Glomerular endothelial cell (primary cell): ENCODE measurements at places on chromosomes 2 and 18.
A peak's percentile ranks its signal among the peaks of the same experiment; 100 is the strongest.

DNA sequence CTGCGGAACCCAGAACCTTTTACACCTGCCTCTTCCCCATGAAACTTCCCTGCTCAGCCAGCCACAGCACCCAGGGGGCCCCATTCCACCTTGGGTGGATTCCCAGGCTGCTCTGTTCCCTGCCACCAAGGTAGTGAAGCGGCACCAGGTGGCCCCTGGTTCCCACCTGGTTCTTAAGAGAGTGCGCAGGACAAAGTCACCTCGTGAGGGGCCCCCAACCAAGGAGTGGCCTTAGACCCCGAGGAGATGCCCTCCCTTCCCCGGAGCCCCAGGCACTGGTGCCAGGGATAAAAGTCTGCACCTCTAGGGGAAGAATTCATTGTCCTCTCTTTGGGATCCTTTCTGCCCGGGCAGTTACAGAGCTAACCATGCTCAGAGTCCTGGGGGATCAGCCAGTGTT, 3.1 kb upstream of the LPIN1 start:
- DNase-seq = no peak

GRCh38 chr2:43418680-43419079, 177.2 kb downstream of the THADA start:
- DNase-seq = no peak

DNA sequence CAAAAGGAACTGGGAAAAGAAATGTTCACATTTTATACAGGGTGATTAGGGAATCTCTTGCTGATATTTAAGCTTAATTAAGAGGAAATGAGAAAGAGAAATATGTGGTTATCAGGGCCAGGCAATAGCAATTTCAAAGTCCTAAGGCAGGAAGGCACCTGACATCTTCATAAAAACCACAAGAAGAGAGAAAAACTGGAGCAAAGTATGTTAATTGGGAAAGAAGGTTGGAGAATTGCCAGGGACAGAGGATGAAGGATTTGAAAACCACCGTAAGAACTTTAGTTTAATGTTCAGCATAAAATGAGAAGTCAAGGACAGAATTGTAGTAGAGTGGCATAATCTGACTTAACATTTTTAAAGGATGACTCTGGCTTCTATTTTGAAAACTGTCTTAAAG, 691.8 kb upstream of the NRXN1 start:
- no peak for DNase-seq

DNA sequence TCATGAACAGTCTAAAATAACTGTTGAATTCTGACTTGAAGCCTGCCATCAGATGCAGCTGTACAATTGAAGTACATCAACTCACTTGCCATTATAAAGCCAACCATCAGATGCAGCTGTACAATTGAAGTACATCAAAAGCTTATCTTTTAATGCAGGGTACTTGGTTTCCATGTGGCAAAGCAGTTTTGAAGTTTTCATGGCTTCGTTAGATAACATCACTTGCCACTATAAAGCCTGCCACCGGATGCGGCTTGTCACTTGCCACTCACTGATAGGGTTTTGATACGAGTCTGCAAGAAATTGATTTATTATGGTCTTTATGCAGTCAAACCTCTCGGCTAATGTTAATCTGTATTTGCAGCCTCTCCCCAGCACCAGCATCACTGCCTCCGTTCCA, 1605.8 kb downstream of the SUCLG1 start:
- no peak for DNase-seq

- DNase-seq = no peak
These were observed 1.9 kb downstream of the CMPK2 start for GRCh38 chr2:6863792-6864191.

GRCh38 chr2:67997528-67997900, 65.3 kb downstream of the C1D start:
- peak; percentile 68 for DNase-seq

DNA sequence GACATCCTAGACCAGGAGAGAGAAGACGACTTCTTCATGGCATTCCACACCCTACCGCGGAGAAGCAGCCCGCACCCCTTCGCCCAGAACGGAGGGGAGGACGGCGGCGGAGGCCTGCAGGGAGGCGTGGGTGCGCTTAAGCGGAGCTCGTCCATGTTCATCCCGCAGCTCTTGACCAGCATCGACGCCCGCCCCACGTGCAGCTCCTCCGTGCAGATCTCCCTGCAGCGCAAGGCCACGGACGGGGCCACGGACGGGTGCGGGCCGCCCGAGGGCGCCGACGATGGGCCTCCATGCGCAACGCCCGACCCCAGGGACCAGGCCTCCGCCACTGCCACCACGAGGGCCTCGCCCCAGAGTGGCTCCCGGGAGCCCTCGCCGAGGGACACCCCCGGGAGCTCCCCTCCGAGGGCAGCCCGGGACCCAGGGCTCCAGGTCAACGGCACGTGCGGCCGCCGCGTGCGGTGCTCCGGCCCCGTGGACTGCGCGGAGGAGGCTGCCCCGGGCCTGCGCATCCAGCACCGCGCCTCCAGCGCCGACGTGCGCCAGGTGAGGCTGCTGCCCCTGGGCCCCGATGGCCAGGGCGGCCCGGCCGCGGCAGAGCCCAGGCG, 211.8 kb downstream of the NEDD4L start:
- DNase-seq = no peak

GRCh38 chr18:11516751-11517503, 92.5 kb upstream of the SLC35G4 start:
- DNase-seq = no peak

GRCh38 chr2:126510356-126510755, 145.6 kb upstream of the GYPC start:
- DNase-seq = no peak

DNA sequence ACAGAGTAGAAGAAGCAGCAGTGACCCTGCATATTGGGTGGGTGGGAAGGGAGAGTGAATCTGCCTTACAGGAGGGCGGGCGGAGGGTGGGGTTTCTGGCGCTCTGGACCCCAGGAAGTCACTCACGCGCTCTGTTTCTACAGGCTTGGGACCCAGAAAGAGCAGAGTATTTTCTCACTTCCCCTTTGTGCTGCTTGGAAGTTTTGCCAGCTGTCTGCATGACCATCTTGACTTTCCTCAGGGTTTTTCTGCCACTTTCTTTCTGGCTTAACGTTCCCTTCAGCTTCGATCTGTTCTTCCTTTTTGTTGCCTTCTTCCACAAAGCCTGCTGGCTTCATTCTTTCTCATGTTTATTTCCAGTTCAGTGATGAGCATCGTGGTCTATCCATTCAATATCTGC, 383.1 kb downstream of the GALR1 start:
- DNase-seq = no peak

DNA sequence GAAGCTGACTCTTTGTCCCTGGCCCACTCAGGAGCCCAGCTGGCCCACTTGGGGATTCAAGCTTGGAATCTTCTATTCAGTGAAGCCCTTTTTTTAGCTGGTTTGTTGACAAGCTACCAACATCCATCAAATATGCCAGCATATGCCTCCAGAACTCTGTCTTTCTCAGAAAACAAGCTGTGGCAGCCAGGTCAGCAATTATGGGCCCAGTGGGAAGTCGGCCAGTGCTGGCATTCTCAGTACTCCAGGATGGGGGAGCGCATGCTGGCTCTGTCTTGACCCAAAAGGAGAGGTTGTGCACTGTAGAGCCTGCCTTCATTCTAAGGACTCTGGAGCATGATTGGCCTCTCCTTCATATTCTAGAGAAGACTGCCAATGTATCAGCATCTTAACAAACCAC, 401.5 kb downstream of the CNTNAP5 start:
- no peak for DNase-seq

- DNase-seq = no peak
These were observed 9.5 kb upstream of the RPRM start for GRCh38 chr2:153488072-153488471.

- no peak for DNase-seq
These were observed 74.0 kb downstream of the CERS6 start for GRCh38 chr2:168529900-168530561.

DNA sequence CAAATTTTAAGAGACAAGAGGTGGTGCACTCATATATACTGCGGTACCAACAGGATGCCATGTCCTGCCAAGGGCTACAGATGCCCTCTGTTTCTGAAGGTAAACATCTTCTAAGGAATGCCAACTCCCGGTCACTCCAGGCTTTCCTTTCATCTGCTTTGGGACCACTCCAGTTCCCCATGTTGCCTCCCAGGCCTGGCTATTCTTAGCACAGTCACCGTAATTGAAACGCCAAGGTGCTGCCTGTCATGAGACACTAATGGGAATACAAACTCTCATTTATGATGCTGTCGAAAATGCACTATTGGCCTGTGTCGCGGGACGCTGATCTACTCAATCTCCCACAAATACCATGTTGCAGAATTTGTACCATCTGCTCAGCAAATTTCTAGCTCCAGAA, 79.6 kb downstream of the KLF7 start:
- no peak for DNase-seq

DNA sequence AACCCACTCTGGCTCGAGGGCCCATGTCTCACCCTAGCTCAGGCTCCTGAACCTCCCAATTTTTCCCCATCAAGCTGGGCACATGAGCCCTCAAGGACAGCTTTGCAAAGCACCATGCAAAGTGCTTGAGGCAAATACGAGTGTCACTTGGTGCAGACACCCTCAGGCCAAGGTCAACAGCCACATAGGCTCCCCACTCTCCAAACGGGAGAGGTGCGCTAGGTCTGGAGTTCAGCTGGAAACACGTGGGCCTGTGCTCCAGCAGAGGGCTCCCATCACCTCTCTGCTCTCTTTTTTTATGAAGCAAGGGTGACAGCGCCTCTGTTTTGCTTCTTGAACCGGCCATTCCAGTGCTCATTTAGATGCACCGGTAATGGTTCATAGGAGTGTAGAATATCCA, 11.9 kb upstream of the ARHGAP25 start:
- DNase-seq = no peak

GRCh38 chr2:222959358-222959757, 92.6 kb upstream of the KCNE4 start:
- no peak for DNase-seq

DNA sequence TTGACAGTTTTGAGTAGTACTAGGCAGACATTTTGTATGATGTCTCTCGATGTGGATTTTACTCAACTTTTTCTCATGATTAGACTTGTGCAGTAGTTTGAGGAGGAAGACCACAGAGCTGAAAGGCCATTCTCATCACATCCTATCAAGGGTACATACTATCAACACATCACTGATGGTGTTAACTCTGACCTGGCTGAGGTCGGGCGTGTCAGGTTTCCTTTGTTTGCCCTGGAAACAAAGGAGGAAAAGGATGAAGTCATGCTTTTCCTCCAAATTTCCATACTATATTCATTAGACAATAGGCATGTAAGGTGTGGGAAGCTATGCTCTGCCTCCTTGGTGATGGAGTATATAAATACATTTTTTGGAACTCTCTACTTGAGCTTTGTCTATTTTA, 211.1 kb downstream of the DSEL start:
- peak; percentile 14 for DNase-seq

DNA sequence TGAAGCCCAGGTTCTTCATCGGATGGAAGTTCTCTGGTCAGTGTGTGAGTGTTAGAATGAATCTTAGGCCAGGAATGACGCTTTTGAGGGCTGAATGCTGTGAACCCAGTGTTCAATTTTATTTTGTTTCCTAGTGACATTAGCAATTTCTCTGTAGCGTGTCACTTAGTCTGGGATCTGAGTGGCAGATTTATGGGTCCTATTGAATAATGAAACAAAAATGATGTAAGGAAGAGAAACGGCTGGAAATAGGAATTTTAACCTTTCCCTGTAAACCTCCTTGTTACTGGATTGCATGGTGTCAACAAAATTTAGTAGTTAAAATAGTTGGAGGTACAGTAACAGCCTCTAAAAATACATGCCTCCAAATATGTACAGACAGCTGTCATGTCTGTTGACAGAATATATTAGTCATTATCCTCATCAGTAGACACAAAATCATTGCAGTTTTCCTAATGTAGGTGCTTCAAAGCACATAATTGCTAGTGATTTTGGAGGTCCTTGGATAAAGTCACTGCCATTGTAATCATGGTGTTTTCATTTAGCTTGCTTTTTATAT, 223.8 kb upstream of the SPRED2 start:
- DNase-seq = no peak

DNA sequence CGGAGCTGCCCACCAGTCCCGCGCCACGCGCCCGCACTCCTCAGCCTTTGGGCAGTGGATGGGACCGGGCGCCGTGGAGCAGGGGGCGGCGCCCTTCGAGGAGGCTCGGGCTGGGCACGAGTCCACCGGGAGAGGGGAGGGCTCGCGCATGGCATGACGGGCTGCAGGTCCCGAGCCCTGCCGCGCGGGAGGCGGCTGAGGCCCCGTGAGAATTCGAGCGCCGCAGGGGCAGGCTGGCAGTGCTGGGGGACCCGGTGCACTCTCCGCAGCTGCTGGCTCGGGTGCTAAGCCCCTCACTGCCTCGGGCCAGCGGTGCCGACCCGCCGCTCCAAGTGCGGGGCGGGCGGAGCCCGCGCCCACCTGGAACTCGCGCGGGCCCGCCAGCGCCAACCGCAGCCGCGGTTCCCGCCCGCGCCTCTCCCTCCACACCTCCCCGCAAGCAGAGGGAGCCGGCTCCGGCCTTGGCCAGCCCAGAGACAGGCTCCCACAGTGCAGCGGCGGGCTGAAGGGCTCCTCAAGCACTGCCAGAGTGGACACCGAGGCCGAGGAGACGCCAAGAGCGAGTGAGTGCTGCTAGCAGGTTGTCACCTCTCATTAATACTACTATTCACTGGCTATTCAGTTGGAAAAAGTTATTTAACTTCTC, 3.6 kb upstream of the TTC21B start:
- no peak for DNase-seq

DNA sequence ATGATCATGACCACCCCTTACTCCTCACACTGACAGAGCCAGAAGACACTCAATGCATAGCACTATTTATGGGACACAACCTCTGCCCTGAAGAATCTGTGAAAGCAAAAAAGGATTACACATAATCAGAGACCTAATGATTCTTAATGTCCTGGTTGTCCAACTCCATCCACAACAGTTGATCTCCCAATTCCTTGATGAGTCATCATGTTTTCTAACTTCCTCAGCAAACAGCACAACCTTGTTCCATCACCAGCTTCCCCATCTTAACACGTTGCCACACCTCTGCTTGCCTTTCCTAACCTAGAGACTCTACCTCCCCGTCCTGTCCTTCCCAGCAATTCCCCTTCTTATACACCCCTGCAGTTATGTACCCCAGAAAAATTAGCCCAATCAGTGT, 13.2 kb upstream of the MARCHF4 start:
- DNase-seq = no peak

DNA sequence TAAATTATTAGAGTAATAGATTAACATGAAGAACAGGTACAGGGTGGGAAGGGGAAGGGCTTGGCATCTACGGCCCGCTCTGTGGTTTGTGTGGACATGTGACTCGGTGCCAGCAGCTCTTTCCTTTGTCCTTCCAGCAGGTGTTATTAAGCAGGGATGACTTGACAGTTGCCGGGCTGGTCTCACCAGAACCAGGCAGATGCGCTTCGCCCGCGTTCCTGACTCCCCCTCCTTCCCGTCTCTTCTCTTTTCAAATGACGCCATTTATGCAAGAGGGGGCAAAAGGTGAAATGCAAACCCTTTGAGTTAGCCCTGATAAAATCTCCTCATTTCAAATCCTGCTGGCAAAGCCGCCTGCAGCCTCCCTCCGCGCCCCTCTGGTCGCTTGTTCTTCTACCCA, 38.9 kb upstream of the MGAT4A start:
- no peak for DNase-seq

DNA sequence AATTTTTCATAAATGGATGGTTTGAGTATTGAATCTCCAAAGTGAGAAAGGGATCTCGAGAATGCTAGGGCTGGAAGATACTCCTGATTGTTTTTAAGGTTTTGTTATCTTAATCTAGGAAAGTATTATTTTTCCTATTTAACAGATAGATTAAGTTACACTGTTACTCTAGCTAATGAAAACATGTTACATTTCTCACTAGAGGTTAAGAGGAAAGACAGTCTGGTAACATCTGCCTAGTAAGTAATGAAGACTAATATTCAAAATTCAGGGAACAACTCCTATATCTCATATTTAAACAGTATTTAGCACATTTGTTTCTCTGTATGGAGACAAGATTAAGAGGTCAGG, 2.0 kb downstream of the GALNT3 start:
- no peak for DNase-seq
